MM.1S (cell line): ENCODE measurements at places on chromosomes 11 and 22.
A peak's percentile ranks its signal among the peaks of the same experiment; 100 is the strongest.

DNA sequence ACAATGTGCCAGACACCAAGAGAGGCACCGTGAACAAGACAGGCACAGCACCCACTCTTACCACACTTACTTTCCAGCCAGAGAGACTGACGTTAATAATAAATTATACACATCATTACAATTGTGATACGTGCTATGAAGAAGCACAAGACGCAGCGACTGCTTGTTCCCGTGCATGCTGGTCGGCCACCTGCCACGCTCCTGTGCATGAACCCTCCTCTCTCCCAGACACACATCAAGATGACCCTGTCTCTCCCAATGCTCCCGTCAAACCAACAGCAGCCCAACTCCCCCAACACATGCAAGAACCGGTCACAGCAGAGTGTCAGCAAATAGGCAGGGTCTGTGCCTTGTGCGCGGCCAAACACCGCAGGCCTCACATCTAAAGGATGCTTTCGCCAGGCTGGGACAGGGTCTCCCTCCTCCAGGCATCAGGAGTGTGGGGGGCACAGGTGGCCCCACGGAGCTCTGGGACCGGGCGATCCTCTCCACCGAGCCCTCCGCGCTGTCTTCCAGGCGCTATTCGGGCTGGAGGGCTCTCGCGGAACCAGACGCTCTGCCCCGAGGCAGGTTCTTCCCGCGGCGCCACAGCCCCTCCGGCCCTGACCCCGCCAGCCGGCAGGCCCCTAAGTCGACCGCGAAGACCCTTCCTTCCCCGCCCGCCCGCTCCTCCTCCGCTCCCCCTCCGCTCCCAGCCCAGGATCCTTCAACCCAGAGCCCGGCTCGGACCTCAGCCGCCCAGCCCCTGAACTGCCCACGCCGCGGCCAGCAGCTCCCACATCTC lies 533 bp downstream of the SERGEF start:
- DNase-seq: no peak

GRCh38 chr11:129528296-129528695 lies 152.6 kb downstream of the BARX2 start:
- DNase-seq: peak; percentile 80

GRCh38 chr22:37518509-37519267 lies 527 bp downstream of the CARD10 start:
- DNase-seq: no peak

DNA sequence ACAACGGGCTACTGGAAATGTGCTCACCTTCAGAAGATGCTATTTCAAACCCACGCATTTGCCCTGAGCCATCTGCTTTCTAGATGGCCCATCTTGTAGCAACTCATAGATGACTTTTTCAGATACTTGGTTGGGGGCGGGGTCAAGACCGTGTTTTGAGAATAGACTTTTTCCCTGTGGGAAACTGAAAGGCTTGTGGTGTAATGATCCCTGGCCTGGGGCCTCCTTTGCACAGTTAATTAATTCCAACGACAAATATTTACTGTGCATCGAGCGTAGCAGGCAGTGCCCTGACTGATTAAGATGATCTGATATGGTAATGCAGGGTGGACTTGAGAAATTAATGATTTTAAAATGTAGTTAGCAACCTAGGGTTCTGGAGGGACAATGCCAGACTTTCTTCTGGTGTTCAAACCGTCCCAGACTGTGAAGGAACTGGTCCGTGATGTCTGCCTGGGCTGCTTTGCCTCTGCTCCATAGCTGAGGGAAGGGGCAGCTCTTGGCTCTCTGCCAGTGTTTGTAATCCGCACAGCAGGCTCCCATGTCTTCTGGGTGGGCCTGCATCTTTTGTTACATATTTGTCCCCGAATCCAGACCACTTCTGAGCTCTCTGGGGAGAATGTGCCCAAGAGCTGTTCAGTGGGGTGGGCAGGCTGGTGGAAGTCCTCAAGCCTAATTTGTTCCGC lies 84.8 kb downstream of the ADAMTS15 start:
- no peak for DNase-seq

DNA sequence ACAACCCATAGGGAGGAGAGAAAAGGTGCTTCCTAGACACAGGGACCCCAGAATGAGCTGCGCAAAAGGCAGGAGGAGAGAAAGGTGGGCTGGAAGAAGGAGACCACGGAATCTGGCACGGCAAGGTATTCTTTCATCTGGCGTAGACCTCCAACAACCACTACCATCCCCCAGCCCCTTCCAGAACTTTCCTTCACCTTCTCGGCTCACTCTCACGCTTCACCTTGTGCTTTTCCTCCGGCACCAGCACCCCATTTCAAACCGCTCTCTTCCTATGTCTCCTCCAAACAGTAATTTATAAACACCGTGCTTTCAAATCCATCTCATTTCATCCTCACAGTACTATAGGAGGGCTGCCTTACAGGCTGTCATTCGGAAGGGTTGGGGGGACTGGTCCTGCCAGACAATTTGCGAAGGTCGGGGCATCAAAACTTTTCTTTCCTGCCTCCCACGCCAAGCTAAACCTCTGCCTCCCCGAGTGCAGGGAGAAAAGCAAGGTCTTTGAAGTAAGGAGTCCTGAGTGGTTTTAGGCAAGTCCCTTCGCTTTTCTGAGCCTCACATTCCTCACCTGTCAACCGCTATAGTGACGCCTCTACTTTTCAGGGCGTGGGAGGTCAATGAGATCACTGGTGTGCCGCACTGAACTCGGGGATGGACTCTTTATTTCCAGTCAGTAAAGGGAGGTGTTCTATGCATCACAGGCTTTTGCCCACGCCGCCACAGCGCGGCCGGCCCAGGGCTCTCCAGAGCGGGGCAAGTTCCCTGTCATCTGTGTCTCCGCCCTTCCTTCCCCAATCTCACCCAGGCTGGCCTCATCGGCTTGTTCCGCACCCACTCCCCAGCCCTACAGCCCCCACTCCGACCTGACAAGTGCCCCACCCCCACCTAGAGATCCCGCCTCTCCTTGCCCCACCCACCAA lies 800 bp downstream of the KCTD21 start:
- no peak for DNase-seq

GRCh38 chr11:15967966-15968365 lies 388.4 kb downstream of the SOX6 start:
- DNase-seq: no peak

GRCh38 chr11:57231539-57232253 lies 5.4 kb downstream of the APLNR start:
- no peak for DNase-seq

DNA sequence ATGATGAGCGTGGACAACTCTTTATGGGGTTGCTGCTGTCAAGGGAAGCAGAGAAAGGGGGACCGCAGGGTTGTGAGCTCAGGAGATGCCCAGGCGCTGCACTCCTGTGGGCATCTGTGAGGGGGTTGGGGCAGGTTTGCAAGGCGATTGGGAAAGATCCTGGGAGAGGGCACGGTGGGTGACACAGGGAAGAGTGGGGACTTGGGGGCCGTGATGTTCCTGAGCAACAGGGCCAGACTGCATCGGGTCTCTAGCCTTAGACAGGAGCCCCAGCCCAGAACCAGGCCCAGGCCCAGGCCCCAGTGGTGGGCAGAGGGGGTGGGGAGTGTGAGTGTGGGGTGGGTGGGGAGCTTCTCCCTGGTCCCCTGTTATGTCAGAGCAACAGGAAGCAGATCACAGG lies 38.3 kb downstream of the CSF2RB start:
- no peak for DNase-seq
